Ovary (tissue), 10 donors: ENCODE measurements at places on chromosomes 7 and 10. TPM values are rescaled to one million over a fixed set of nuclear protein-coding genes. Genes with fewer than 3 reads are reported as not detected.

DNA sequence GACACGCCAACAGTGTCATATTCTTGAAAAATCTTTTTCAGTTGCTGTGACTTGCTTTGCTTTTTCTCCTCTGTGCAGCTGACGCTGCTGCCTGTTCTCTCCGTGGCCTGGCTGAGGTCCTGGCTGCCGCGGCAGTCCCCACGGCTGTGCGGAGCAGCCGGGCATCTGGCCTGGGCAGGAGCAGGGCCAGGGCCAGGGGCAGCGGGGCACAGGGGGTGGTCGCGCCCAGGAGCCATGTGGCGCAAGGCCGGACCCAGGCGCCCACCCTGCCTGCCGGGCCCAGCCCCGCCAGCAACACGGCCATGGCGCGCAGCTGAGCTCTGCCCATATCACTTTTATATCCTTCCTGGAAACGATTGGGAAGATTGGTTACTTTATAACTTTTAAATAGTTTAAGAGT, 109.4 kb upstream of the ACBD5 start:
- no peaks in the 10 kb centered on the region for H3K4me1 ChIP-seq
- no peak overlapping the region for H3K4me3 ChIP-seq
- H3K27ac ChIP-seq, result no peak overlapping the region
- no peak for DNase-seq

Gene ARMS2
- total RNA-seq, result not detected

DNA sequence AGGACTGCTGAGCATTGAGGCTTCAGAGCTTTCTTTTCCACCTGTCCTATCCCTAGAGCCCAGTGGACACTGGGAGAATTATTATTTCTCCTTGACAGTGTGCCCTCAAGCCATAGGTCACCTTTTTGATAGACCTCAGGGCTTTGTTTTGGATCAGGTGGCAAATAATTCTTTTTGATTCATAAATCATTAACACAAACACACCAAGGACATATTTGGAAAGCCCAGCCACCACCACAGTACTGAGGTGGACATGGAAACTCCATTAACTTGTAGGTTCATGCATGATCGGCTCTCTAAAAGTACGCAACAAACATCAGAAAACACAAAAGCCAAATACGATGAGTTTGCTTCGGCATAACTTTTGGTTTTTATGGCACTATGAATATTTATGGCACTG, 17.8 kb upstream of the PLEKHS1 start:
- no peak overlapping the region for H3K27ac ChIP-seq
- DNase-seq, result no peak

Gene TRIM73
- 6.8 TPM for total RNA-seq

DNA sequence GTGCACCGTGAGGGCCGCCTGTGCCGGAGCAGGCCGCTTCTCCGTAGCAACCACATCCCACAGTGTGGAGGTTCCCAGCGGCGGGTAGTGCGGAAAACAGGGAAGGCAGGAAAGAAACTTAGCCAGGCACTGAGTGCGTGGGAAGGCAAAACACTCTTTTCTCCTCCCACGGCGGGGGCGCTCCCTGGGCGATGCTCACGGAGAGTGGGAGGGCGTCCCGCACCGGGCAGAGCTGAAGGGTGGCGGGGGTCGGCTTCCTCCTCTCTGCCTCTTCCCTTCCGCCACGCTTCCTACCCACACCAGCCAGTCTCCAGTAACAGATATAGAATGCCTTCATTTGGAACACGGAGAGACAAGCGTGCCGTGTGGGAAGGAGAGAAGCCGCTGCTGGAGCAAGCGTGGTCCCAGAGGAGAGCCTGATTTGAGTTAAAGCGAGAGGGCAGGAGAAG, 252.5 kb downstream of the PAXIP1 start:
- H3K27me3 ChIP-seq, result no peaks in the 10 kb centered on the region
- no peaks in the 10 kb centered on the region for H3K36me3 ChIP-seq
- H3K4me1 ChIP-seq, result no peaks in the 10 kb centered on the region
- H3K27ac ChIP-seq, result no peak overlapping the region
- no peak overlapping the region for H3K4me3 ChIP-seq
- no peak for DNase-seq

- peak; percentile 28 for DNase-seq
- H3K27ac ChIP-seq, result no peak overlapping the region
- no peaks in the 10 kb centered on the region for H3K27me3 ChIP-seq
- no peaks in the 10 kb centered on the region for H3K4me1 ChIP-seq
Measured at GRCh38 chr10:101272229-101272868, 43.1 kb upstream of the LBX1 start.

GRCh38 chr10:88702848-88703597, 3.0 kb upstream of the LIPK start:
- DNase-seq, result no peak
- H3K36me3 ChIP-seq, result no peaks in the 10 kb centered on the region
- H3K27ac ChIP-seq, result no peak overlapping the region
- H3K27me3 ChIP-seq, result no peaks in the 10 kb centered on the region
- no peak overlapping the region for H3K4me3 ChIP-seq
- peaks cover 1% of the 10 kb centered on the region for H3K4me1 ChIP-seq

DNA sequence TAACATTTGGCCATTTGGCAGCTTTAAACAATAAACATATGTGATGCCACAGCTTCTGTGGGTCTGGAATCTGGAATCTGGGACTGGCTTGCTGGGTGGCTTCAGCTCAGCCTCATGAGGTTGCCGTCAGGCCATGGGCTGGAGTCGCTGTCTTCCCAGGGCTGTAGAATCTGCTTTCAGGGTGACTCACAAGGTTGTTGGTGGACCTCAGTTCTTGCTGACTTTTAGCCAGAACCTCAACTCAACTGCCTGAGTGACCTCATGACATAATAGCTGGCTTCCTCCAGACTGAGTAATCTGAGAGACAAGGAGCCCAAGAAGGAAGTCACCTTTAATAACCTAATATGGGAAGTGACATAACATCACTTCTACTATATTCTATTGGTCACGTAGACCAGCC, 44.6 kb upstream of the TSPAN13 start:
- no peak overlapping the region for H3K27ac ChIP-seq
- no peak for DNase-seq
- no peaks in the 10 kb centered on the region for H3K36me3 ChIP-seq
- no peaks in the 10 kb centered on the region for H3K4me1 ChIP-seq
- no peak overlapping the region for H3K4me3 ChIP-seq

GRCh38 chr10:48527756-48528155, 77.1 kb downstream of the ARHGAP22 start:
- no peaks in the 10 kb centered on the region for H3K36me3 ChIP-seq
- H3K27me3 ChIP-seq, result no peaks in the 10 kb centered on the region
- no peak for DNase-seq
- no peak overlapping the region for H3K4me3 ChIP-seq

DNA sequence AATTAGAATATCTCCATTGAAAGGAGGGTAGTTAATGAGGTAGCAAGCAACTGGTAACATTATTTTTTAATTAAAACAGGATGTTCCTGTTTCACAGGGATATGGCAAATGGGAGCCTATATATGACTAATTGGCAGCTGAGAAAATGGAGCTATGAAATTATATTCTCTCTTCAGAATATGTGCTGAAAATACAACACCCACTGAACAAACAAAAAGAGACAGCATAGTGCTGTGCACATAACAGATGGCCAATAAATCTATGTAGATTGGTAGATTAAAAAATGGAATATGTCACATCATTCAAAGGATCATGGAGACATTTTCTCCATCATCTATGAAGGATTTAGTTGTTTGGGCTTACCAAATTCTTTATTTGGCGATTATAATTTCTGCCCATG, 362.0 kb downstream of the GPR37 start:
- H3K27ac ChIP-seq, result no peak overlapping the region
- H3K4me3 ChIP-seq, result no peak overlapping the region
- no peaks in the 10 kb centered on the region for H3K4me1 ChIP-seq
- no peak for DNase-seq
- no peaks in the 10 kb centered on the region for H3K27me3 ChIP-seq

- no peaks in the 10 kb centered on the region for H3K27me3 ChIP-seq
- no peak for DNase-seq
- no peak overlapping the region for H3K4me3 ChIP-seq
- H3K4me1 ChIP-seq, result no peaks in the 10 kb centered on the region
- H3K27ac ChIP-seq, result no peak overlapping the region
Measured at GRCh38 chr7:148688526-148688925, 10.2 kb upstream of the CUL1 start.

DNA sequence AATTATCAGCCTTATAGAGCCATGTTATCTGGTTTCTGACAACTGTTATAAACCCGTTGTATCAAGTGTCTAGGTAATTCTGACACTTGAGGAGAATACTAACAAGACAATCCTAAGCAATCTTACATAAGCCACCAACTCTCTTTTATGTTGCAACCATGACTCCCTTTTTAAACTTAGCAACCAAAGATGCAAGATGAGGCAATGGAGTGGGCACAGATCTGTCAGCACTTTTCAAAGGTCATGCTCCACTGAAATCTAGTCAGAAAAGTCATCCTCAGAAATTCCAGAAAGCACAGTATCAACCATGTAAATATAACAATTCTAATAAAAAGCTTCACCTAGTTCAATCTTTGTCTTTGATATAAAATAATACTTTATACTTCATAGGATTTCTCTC, 77.0 kb upstream of the SEMA3A start:
- H3K27me3 ChIP-seq, result no peaks in the 10 kb centered on the region
- no peaks in the 10 kb centered on the region for H3K4me1 ChIP-seq
- H3K27ac ChIP-seq, result no peak overlapping the region
- H3K4me3 ChIP-seq, result no peak overlapping the region

Gene TMUB1
- total RNA-seq, result 35.3 TPM

GRCh38 chr10:7111561-7111960, 299.3 kb downstream of the SFMBT2 start:
- H3K4me3 ChIP-seq, result no peak overlapping the region
- no peak overlapping the region for H3K27ac ChIP-seq
- no peaks in the 10 kb centered on the region for H3K36me3 ChIP-seq
- no peaks in the 10 kb centered on the region for H3K27me3 ChIP-seq
- DNase-seq, result no peak
- no peaks in the 10 kb centered on the region for H3K4me1 ChIP-seq

GRCh38 chr10:25209618-25210017, 34.8 kb downstream of the GPR158 start:
- no peaks in the 10 kb centered on the region for H3K27me3 ChIP-seq
- no peaks in the 10 kb centered on the region for H3K4me1 ChIP-seq
- H3K36me3 ChIP-seq, result no peaks in the 10 kb centered on the region

GRCh38 chr7:155878674-155879073, 66.4 kb upstream of the SHH start:
- DNase-seq, result no peak
- no peaks in the 10 kb centered on the region for H3K27me3 ChIP-seq
- no peak overlapping the region for H3K27ac ChIP-seq
- H3K4me1 ChIP-seq, result no peaks in the 10 kb centered on the region
- H3K36me3 ChIP-seq, result no peaks in the 10 kb centered on the region
